Stimulated activated naive CD4-positive, alpha-beta T cell treated with Interleukin-2 at 50 U/mL for 16 hours (primary cell): ENCODE measurements at places on chromosomes 5 and 9.
A peak's percentile ranks its signal among the peaks of the same experiment; 100 is the strongest.

GRCh38 chr5:36985387-36985786 lies 108.8 kb downstream of the NIPBL start:
- DNase-seq, result no peak

GRCh38 chr5:77987331-77987730 lies 211.2 kb upstream of the TBCA start:
- DNase-seq, result no peak

GRCh38 chr5:159051421-159052282 lies 48.1 kb downstream of the EBF1 start:
- no peak for DNase-seq

GRCh38 chr5:173572431-173573125 lies 43.9 kb downstream of the BOD1 start:
- no peak for DNase-seq

DNA sequence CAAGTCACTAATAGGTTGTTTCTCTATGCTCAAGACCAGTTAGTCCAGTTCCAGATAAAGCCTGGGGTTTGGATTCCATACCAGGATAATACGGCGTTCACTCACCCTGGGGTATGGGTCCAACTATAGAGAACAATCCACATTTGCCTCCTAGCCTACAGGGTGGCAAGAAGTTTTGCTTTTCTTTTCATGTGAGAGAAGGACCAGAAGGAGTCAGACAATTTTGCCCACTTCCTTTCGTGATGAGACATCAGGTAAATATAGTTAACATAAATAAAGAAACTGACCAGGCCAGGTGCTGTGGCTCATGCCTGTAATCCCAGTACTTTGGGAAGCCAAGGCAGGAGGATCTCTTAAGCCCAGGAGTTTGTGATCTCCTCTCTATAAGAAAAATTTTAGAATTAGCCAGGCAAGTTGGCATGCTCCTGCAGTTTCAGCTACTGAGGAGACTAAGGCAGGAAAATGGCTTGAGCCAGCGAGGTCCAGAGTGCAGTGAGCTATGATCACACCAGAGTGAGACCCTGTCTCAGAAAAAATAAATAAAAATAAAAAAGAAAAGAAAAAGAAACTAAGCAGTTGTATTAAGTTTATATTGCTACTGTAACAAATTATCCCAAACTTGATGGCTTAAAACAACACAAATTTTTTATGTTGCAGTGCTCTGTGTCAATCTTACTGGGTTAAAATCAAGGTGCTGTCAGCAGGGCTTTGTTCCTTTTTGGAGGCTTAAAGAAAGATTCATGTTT lies 7.5 kb upstream of the REEP5 start:
- no peak for DNase-seq

- no peak for DNase-seq
Measured at GRCh38 chr5:171693412-171693811, 92.2 kb upstream of the SMIM23 start.

GRCh38 chr9:133811471-133811870 lies 73.3 kb upstream of the SARDH start:
- no peak for DNase-seq

GRCh38 chr9:18980189-18980588 lies 52.8 kb downstream of the SAXO1 start:
- DNase-seq, result no peak

DNA sequence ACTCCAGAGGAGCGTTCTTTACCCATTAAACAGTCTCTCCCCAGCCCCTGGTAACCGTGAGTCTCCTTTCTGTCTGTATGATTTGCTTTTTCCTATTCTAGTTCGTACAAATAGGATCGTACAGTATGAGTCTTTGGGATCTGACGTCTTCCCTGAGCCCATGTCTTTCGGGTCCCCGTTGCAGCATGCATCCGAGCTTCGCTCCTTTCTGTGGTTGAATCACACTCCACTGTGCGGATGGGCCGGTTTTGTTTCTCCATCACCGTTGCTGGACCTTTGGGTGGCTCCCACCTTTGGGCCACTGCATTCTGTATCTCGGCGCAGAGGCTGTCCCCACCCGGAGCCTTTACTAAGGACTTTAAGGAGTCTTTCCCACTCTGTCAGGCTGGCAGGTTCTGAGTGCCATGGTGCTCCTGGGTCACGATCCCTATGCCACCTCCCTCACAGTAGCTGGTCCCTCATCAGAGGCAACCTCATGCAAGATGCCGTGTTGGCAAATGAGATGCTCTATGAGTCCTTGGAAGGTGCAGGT lies 145.7 kb upstream of the COL5A1 start:
- DNase-seq, result no peak

DNA sequence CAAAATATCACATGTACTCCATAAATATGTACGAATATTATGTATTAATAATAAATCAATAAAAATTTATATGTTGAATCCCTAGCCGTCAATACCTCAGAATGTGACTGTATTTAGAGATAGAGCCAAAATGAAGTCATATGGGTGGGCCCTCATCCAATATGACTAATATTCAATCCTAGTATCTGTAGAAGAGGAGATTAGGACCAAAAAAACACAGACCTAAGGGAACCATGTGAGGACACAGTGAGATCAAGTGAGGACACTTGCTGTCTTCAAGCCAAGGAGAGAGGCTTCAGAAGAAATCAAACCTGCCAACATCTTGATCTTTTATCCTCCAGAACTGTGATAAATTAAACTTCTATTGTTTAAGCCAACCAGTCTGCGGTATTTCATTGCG lies 3.7 kb upstream of the AMACR start:
- no peak for DNase-seq

DNA sequence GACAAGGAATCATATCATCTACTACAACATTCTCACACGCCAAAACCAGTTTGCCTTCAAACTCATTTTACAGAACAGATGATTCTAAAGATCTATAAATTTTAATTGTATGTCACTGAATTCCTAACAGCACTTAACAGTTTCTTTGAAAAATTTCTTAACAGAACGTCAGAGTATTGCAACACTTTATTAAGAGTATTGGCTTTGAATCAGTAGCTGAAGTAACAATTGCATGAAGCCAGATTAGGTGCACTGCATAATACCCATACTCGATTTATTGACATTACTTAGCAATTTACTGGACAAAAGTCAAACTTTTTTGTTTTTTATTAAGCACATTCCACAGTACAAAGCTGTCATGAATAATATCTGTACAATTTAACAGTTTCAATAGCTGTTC lies 75.8 kb downstream of the SMIM23 start:
- no peak for DNase-seq

GRCh38 chr5:142748568-142749249 lies 21.5 kb upstream of the ARHGAP26 start:
- peak; percentile 6 for DNase-seq

DNA sequence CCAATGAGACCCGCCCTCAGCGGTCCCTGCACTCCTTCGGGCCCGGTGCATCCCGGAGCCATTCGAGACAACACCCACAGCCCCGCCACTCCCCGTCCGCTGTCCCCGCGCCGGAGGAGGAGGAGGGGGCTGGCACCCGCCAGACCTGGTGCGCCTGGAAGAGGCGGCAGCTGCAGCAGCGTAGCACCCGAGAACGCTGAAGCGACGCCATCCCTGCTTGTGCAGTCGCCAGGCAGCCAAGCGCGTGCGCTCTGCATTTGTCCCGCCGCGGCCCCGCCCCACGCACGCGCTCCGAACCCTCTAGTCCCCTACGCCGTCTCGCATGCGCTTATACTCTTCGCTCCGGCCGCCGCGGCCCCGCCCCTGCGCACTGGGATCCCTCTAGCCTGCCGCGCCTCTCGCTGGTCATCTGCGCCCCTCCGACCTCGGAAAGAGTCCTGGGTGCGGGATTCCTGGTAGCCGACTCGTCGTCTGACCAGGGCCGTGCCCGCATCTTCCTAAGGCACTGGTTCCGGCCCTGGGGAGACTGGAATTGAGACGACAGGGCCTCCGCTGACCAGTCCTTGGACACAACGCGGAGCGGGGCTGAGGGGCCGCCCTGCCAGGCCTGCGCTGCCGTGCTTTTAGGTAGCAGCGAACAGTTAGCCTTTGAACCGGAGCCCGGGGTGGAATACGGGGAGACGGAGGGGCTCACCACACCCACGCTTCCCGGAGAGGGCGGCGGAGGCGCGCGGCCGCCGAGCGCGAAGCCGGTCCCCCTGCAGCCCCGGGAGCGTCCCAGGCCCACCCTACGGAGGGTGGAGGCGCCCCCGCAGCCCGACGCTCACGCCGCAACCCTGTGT lies at the start of gene MRNIP:
MRNIP (minus strand) TSS at position 232 of the 842 bp plus-strand sequence; CDS start at position 211, 21 bp downstream.
- peak; percentile 92 for DNase-seq

GRCh38 chr9:18480662-18481093 lies 6.7 kb downstream of the ADAMTSL1 start:
- DNase-seq, result no peak

DNA sequence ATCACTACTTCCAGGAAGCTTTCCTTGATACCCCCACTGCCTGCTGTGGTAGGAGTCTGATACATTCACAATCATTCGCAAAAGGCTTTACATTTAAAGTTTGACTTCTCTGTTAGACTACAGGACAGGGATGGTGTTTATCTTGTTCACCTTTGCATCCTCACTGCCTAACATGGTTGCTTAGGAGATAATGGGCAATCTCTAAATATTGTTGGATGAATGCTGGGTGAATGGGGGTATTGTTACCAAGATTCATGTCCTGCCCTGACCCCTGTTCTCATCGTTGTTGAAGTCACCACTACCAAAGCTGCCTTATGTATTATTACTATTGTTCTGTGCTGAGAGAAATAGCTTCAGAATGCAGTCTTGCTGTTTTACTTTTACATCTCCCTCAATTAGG lies 7.7 kb upstream of the TMEFF1 start:
- DNase-seq, result no peak

- DNase-seq, result no peak
Measured at GRCh38 chr5:100838048-100838473, 65.0 kb downstream of the ST8SIA4 start.

DNA sequence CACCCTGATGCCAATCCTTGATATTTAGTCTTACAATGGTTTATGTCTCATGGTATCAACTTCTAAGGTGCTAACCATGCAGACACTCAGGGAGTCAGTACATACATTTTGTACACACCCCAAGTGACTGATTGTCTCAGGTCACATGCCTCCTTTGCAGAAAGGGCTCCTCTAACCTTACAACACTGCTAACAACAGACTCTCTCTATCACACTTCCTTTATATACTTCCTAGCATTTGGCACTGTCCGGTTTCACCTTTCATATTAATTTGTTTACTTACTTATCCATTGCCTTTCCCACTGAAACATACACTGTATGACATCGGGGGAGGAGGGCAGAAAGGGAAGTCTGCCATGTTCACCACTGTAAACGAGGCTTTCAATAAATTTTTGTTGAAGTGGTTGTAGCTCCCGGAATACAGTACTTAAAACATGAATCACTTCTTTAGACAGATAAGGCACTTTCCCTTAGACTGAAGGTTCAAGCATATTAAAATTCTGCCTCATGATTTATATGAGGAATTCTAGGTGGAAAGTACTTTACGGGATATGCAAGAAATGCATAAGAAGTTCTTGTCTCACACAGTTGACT lies 20.6 kb downstream of the EMB start:
- DNase-seq, result no peak

GRCh38 chr5:39063037-39063436 lies 11.2 kb downstream of the RICTOR start:
- DNase-seq, result no peak

GRCh38 chr5:169225830-169226356 lies 75.0 kb downstream of the SLIT3 start:
- no peak for DNase-seq

DNA sequence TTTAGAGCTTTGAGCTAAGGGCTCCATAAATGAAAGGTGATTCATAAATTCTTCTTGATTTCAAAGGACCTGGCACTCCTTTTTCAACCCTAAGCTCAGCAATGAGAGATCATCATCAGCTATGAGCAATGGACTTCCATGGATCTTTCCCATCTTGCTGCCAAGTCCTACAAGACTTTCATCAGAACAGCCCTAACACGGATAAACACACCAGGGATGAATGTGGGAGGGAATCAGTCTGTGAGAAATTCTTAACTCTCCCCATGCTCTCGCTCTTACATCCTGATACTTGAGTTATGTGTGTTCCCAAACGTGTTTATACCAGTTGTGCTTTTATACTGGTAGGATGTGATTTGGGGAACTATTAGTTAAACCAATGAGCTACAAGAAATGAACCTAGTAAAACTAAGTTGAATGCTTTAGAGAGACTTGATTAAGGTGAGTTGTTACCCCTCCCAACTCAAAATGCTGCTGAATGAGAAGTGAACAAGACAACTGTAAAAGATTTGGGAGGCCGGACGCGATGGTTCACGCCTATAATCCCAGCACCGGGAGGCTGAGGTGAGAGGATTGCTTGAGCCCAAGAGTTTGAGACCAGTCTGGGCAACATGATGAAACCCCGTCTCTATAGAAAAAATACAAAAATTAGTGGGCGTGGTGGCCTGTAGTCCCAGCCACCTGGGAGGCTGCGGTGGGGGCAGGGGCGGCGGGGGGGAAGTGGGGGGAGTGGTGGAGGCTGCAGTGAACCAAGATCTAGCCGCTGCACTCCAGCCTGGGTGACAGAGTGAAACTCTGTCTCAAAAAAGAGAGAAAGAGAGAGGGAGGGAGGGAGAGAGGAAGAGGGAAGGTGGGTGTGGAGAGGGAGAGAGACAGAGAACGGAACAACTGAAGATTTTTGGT lies 5.2 kb upstream of the RPL26L1 start:
- DNase-seq, result no peak

- no peak for DNase-seq
Measured at GRCh38 chr9:116617389-116617788, 69.7 kb upstream of the TRIM32 start.

- DNase-seq, result no peak
Measured at GRCh38 chr9:18438951-18439350, 35.0 kb upstream of the ADAMTSL1 start.

GRCh38 chr9:32486839-32487562 lies 39.0 kb downstream of the RIGI start:
- DNase-seq, result no peak

GRCh38 chr9:87370049-87370685 lies 127.5 kb upstream of the DAPK1 start:
- DNase-seq, result no peak

DNA sequence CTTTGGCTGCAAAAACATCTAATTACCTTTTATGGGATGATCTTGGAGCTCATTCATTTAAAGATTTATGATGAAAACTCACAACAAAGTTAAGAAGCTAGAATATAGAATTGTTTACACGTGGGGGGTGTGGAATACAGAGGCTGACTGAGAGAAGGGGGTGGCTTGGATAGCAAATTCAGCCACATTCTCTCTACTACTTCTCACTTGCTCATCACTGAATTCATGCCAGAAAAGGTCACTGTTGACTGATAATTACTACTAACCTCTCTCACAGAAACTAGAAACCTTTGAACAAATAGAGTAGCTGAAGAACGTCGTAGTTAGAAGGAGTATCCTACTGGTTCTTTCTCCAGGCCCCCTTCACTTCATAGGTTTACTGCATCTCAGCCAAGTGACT lies 808.2 kb downstream of the BRINP1 start:
- no peak for DNase-seq

GRCh38 chr9:114513959-114514267 lies 8.6 kb upstream of the WHRN start:
- DNase-seq, result no peak

GRCh38 chr5:55773057-55773456 lies 35.2 kb downstream of the DDX4 start:
- no peak for DNase-seq

- no peak for DNase-seq
Measured at GRCh38 chr5:1795506-1795905, 4.1 kb downstream of the MRPL36 start.

GRCh38 chr9:23814243-23814642 lies 11.8 kb downstream of the ELAVL2 start:
- no peak for DNase-seq

- DNase-seq, result no peak
Measured at GRCh38 chr9:93268551-93269314, 84.8 kb downstream of the WNK2 start.

GRCh38 chr5:95715799-95716461 lies 15.2 kb upstream of the RHOBTB3 start:
- DNase-seq, result no peak

GRCh38 chr9:105233873-105234272 lies 10.6 kb upstream of the SLC44A1 start:
- DNase-seq, result no peak
